Thoracic aorta endothelial cell (primary cell): ENCODE measurements at places on chromosomes 3 and 15. TPM values are rescaled to one million over a fixed set of nuclear protein-coding genes. Genes with fewer than 3 reads are reported as not detected.

STRIT1 gene
- total RNA-seq, result not detected in 2 replicates

PLCH1 gene
- 0.14 and 0.27 TPM in 2 replicates for total RNA-seq

RASGRP1 gene
- 0.07 and 0.13 TPM in 2 replicates for total RNA-seq

FGF12 gene
- 1.7 and 3.5 TPM in 2 replicates for total RNA-seq

C3orf52 gene
- total RNA-seq, result 8.0 and 9.5 TPM in 2 replicates

RARB gene
- 17.6 and 25.6 TPM in 2 replicates for total RNA-seq

FEZF2 gene
- total RNA-seq, result not detected in 2 replicates

P2RY13 gene
- total RNA-seq, result not detected in 2 replicates

THBS1 gene
- total RNA-seq, result 5,331 and 6,138 TPM in 2 replicates

ATG3 gene
- 88.4 and 88.7 TPM in 2 replicates for total RNA-seq

PLA2G4E gene
- total RNA-seq, result not detected in 2 replicates

NUSAP1 gene
- total RNA-seq, result 96.3 and 172 TPM in 2 replicates

CELF6 gene
- 0.07 TPM in 1 of 2 replicates, not detected in the other for total RNA-seq

MUC4 gene
- not detected in 2 replicates for total RNA-seq

RNF168 gene
- 30.9 and 36.5 TPM in 2 replicates for total RNA-seq

TBC1D23 gene
- 51.7 and 52.4 TPM in 2 replicates for total RNA-seq

TSC22D2 gene
- 20.9 and 22.7 TPM in 2 replicates for total RNA-seq

TNFAIP8L3 gene
- total RNA-seq, result 56.0 and 60.8 TPM in 2 replicates

FOXB1 gene
- total RNA-seq, result not detected in 2 replicates

SYNPR gene
- total RNA-seq, result not detected in 2 replicates

GABRR3 gene
- total RNA-seq, result not detected in 2 replicates

TCTA gene
- 18.6 and 21.7 TPM in 2 replicates for total RNA-seq

NEIL1 gene
- 21.9 and 29.7 TPM in 2 replicates for total RNA-seq

EPHA6 gene
- total RNA-seq, result not detected in 2 replicates

TMCO5A gene
- total RNA-seq, result not detected in 2 replicates

GPR15 gene
- not detected in 2 replicates for total RNA-seq

SLC12A1 gene
- not detected in 2 replicates for total RNA-seq

NR1I2 gene
- not detected in 2 replicates for total RNA-seq

GPR27 gene
- total RNA-seq, result 0.07 TPM in 1 of 2 replicates, not detected in the other

ITIH1 gene
- not detected in 2 replicates for total RNA-seq

TMIE gene
- total RNA-seq, result 0.13 and 0.36 TPM in 2 replicates

CLRN1 gene
- not detected in 2 replicates for total RNA-seq

CCK gene
- not detected in 2 replicates for total RNA-seq

CLDN18 gene
- not detected in 2 replicates for total RNA-seq

LYZL4 gene
- total RNA-seq, result not detected in 2 replicates

APBA2 gene
- 30.1 and 37.3 TPM in 2 replicates for total RNA-seq

COLQ gene
- total RNA-seq, result 0.13 and 1.1 TPM in 2 replicates

ZNF501 gene
- 4.3 and 4.7 TPM in 2 replicates for total RNA-seq

SEC22A gene
- total RNA-seq, result 30.3 and 36.5 TPM in 2 replicates

DUOXA2 gene
- not detected in 2 replicates for total RNA-seq

TEX9 gene
- total RNA-seq, result 3.5 and 4.6 TPM in 2 replicates

GOLGA6D gene
- under 0.01 TPM in 1 of 2 replicates, not detected in the other for total RNA-seq

AZI2 gene
- total RNA-seq, result 56.1 and 59.2 TPM in 2 replicates
